ENCODE measurements at places on chromosomes 1 and 21.

DNA sequence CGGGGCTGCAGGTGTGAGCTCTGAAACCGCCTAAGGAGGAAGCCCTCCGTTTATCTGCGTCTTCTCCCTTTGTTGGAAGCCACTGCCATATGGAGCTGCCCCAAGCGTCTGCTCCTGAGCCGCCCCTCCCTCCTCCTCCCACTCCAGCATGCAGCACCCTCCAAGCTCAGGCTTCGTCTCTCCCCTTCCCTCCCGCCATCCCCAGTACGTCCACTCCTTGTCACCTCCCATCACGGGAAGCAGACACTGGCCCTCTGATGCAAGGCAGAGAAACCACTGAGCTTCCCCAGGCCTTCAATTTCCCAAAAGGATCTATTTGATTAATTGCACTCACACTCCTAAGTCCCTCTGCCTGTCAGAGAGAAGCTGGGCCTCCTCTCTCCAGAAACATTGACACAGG, 52.5 kb downstream of the NFASC start:
- DNase-seq = no peak

- no peak for DNase-seq
Measured at GRCh38 chr21:38384675-38385426, 113.4 kb downstream of the ERG start.

DNA sequence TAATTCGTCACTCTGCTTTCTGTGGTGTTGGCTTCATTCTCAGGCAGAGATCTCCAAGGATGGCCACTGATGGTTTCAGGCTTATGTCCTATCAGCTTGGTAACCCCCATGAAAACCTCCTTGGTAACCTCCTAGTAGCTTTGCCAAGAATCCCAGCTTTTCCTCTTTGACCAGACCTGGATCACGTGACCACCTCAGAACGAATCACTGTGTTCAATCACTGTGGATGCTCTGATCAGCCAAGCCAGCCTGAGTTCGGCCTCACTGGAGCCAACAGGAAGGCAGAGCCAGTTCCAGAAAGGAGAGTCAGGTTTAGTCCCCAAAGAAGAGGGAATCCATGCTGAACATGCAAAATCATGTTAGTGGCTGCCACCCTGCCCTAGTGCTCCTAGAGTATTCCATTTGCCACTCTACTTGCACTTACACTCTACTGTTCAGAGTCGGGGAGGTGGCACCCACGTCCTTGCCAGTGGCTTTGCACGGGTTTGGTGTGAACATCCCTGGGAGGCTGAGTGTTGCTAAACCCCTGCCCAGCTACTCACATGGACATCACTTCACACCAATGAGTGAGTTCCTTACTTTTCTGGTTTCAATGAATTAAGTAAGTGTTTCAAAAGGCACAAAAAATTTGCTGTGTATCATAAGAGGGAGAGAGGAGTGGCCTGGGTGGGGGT, 33.5 kb upstream of the SSBP3 start:
- DNase-seq = no peak

- DNase-seq = no peak
Measured at GRCh38 chr1:247216261-247216660, 39.6 kb upstream of the VN1R5 start.

DNA sequence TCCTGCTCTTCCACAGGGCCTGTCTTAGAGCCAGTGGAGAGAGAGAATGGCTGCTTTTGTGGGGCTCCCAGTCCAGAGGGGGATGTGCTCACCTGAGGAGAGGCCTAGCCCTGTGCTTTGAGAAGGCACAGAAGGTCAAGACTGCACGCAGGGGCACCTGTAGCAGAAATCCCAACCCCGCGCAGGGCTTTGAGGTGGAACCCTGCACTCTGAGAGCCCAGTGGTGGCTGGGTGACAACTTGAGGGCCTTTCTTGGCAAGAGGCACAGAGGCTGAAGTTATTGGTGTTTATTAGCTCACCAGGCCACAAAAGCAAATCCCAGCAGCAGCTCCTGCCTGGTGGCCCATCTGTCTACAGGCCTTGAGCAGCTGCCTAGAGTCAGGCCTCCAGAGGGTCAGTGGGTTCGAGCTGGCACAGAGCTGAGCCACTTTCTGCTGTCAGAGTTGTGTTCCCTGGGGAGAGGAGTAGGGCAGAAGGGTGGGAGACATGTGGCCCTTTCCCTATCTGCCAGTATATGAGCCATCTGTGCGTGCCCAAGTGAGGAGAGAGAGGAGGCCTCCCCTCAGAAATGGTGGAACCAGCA, 31.4 kb downstream of the SZRD1 start:
- DNase-seq = no peak

- no peak for DNase-seq
Measured at GRCh38 chr1:236920286-236920894, 83.9 kb downstream of the MT1HL1 start.

GRCh38 chr1:67941155-67941554, 107.9 kb upstream of the GNG12 start:
- DNase-seq = no peak

DNA sequence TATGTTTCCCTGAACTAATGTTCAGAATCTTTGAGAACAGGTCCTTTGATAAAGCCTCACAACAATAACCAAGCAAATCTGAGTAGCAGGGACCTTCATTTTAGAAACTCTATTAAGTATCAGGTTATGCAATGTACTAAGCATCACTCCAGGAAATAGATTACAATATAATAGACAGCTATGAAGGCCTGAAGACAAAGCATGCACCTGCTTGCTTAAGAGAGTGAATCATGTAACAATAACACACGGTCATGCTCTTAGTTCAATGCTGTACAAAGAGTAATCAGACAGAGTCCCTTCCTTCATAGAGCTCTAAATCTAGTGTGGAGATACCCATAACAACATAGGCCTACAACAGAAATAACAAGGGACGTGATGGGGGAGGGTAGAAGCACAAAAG, 8.1 kb upstream of the CMPK1 start:
- DNase-seq = no peak

GRCh38 chr1:192010406-192010805, 147.9 kb upstream of the RGS18 start:
- DNase-seq = no peak

GRCh38 chr1:173213665-173214064, 6.5 kb upstream of the TNFSF4 start:
- DNase-seq = no peak

GRCh38 chr1:54835131-54835898, 34.2 kb upstream of the TTC22 start:
- no peak for DNase-seq

DNA sequence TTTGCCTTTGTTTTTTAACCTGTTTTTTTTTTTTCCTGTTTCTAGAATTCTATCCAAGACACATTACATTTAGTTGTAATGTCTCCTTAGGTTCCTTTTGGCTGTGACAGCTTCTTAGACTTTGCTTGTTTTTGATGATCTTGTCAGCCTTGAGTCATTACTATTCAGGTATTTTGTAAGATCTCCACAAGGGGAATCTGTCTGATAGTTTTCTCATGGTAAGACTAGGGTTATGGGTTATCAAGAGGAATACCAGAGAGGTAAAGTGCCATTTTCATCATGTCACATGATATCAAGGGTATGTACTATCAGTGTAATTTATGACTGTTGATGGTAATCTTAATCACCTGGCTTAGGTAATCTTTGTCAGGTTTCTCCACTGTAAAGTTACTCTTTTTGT, 99.1 kb upstream of the GFI1 start:
- DNase-seq = no peak

GRCh38 chr1:221829327-221830015, 87.6 kb upstream of the DUSP10 start:
- DNase-seq = no peak

- no peak for DNase-seq
Measured at GRCh38 chr1:118247593-118247992, 62.6 kb upstream of the SPAG17 start.

GRCh38 chr1:17365293-17365692, 6.7 kb upstream of the PADI6 start:
- no peak for DNase-seq

DNA sequence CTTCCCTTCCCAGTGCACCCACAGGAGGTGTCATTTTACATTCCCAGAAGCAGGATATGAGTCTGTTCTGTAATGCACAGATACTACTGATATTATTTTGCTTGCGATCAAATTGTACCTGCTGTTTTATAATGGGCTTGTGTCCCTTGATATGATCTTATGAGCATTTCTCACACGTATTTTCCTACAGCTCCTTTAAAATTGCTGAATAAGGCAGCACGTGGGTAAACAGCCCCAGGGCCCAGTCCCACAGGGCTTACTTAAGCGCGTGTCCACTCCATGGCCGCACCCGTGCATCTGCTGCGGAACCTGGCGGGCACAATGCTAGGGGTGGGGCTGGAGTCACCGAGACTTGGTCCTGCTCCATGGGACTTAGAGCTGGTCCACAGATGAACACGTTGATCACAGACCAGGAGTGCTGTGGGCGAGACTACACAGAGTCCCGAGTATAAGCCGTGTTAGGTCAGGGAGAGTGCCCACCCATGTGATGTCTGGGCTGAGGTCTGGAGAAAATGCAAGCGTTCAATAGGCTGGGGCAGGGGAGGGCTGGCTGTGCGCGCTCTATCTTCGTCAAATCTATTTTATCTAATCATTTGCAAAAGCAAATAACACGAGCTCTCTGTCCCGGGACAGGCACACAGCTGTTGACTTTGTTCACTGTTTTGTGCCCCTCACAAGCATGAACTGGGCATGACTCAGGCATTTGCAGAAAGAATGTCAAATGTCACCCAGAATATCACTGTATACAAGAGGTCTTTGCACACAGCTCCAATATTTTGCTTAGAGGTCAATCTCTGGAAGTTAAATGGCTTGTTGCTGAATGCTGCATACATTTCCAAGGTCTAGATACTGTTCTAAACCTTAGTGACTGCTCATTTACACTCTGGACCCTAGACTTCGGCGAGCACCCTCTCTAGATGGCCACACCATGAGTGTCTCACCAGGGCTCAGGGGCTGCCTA, 119.3 kb downstream of the CRYAA start:
- no peak for DNase-seq

DNA sequence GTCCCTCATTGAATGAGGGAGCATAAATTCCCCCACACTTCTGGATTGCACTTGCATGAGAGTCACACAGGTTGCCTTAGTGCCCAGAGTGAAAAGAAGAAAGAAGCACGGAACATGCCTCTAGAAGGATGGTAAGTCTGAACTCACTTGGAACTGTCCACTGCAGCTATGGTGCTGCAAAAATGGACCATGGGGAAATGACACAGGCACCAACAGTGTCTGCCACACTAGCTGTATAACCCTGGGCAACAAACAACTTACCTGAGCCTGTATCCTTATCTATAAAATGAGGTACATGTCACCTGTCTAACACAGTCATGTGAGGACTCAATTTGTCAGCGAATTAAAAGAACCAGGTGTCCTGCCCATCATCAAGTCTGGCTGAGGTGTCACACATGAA, 50.7 kb downstream of the PALMD start:
- DNase-seq = no peak

GRCh38 chr1:173427146-173428054, 49.7 kb upstream of the PRDX6 start:
- DNase-seq = no peak

DNA sequence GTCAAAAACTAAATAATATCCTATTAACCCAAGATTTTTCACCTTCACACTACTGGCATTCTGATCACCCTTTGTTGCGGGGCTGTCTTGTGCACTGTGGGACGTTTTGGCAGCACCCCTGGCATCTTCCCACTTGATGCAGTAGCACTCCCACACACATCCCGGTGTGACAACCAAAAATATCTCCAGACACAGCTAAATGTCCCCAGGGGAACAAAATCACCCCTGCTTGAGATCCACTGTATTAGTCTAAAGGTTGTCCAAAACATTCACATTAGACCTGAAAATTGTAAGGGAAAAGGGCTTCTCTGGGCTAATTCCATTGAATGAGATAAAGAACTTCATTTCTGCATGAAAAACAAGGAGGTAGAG, 37.8 kb downstream of the PLEKHO1 start:
- no peak for DNase-seq

GRCh38 chr1:192703283-192704206, 67.6 kb downstream of the RGS13 start:
- DNase-seq = no peak

- DNase-seq = no peak
Measured at GRCh38 chr1:6731905-6732304, 30.3 kb upstream of the DNAJC11 start.

DNA sequence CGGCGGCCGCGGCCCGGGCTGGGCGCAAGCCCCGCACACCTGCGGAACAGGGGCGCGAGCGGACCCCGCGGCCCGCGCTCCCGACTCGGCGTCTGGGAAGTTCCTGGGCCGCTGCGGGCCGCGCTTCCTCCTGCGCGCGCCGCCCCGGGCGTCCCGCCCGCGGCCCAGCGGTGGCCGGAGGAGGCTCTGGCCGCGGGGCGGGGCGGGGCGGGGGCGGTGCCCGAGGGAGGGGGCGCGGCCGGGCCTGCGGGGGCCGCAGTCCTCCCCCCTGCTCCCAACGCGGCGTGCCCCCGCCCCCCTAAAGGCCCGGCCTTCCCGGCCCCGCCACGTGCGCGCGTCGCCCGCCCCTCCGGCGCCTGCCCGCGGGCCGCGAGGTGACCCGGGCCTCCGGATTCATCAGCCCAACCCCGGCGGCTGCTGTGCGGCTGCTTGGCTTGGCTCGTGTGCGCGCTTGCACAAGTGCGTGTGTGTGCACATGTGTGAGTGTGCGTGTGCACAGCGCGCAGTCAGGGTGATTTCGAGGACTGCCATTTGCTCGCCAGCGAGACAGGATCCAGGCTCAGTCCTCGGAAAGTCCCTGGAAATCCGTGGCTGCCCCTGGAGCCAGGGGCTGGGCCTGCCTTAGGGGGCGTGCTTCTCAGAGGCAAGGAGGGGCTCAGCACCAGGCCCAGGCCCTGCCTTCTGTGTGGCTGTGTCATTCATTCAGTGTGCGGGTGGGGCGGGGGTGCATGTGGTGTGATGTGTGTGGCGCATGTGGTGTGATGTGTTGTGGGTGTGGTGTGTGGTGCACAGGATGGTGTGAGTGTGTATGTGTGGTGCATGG, at the start of gene C2CD2:
Gene C2CD2 (minus strand): TSS at position 188 of the 823 bp plus-strand sequence. CDS start 370 bp downstream, outside the sequence.
- no peak for DNase-seq
